Stimulated activated CD4-positive, alpha-beta T cell treated with anti-CD3 and anti-CD28 coated beads, Interleukin-1b, Interleukin-23, amount 100 ng/mL, for 24 hours (primary cell): ENCODE measurements at places on chromosomes 7 and 10.

DNA sequence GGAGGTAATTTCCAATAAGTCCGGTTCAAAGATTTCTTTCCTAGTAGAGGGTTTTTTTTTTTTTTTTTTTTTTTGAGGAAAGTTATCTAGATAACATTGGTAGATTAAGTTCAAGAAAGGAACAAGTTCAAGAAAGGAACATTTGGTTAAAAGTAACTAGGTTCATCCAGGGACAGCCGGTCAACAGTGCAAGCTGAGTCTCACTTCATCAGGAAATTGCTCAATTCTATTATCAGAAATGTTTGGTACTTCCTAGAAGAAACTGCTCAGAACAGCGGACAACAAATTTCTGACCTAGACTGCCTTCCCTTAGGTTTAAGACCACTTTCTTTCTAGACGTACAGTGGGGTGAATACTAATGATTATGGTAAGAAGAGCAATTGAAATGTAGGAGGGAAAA, 3.7 kb upstream of the IL2RA start:
- no peak for DNase-seq

- DNase-seq: no peak
Measured at GRCh38 chr10:96337106-96337505, 21.7 kb downstream of the OPALIN start.

GRCh38 chr10:21022821-21023220, 125.7 kb upstream of the NEBL start:
- no peak for DNase-seq

GRCh38 chr10:74072503-74072902, 74.6 kb downstream of the VCL start:
- DNase-seq: no peak

GRCh38 chr7:40305229-40305628, 170.4 kb downstream of the SUGCT start:
- DNase-seq: no peak

DNA sequence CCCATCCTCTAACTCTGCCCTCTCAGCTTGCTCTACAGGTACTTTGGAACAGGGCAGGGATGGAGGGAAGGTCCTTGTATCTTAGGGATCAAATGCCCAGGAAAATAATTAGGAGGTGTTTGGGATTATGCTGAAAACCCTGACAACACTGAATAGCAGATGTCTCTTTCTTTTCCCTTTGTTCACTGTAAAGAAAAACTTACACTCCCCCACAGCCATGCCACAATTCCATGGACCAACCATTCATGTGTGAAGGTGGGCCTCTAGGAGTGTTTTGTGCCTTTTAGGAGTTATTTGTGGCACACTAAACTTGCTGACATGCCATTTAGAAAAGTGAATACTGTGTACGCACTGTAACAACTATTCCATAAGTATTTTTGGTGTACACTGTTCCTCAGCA, 108.1 kb downstream of the SNX10 start:
- no peak for DNase-seq

DNA sequence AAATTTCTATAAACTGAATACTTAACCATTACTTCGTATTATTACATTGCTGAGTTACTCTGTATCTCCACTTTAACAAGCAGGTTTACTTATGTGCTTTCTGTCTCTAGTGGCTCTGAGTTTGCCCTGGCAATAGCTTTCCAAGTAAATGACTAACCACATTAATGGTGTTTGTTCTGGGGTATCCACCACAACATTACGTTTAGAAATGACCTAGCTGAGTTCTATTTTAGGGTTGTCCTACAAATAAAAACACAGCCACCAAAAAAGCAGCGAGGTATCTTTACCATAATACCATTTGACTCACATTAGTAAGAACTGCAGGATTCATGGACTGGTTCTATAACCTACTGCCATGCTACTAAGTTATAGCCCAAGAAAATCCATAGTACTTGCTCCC, 83.1 kb downstream of the HIBADH start:
- no peak for DNase-seq

- no peak for DNase-seq
Measured at GRCh38 chr10:48199580-48200377, 74.7 kb downstream of the FRMPD2 start.

DNA sequence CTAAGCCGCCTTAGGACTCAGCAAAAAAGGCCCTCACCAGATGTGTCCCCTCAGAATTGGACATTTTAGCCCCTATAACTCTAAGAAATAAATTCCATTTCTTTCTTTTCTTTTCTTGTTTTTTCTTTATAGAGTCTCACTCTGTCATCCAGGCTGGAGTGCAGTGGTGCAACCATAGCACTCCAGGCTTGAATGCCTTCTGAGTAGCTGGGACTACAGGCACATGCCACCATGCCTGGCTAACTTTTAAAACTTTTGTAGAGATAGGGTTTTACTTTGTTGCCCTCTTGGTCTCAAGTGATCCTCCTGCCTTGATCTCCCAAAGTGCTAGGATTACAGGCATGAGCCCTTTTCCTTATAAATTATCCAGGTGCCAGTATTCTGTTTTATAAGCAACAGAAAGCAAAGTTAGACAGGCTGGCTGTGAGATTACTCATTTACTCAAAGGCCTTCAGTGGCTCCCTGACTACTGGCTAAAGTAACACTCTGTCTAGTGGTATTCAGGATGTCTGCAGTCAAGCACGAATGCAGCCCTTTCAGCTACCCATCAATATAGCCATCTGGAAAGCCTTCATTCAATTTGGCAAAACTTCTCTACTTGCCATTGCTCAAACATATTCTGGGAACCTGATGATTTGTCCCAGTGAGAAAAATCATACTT, 128.6 kb downstream of the ICA1 start:
- no peak for DNase-seq

DNA sequence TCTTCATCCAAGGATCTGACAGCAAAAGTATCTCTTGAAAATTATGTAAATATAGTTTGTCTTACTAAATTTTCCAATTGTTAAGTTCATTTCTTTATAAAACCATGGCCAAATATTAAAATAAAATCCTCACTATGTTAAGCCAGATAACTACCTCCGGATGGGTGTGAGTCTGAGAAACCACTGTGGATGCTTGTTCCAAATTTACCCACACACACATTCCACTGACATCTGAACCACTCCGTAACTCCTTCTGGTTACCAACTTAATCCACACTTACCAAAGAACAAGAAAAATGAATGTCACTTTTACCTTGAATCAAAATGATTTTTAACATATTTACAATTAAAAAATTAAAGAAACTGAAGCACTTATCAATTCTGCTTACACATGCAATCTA, 19.7 kb downstream of the CYTH3 start:
- DNase-seq: no peak

GRCh38 chr7:33517191-33517590, 387.8 kb downstream of the BBS9 start:
- no peak for DNase-seq

GRCh38 chr10:131702531-131703356, 198.1 kb upstream of the PPP2R2D start:
- DNase-seq: no peak

GRCh38 chr7:80584778-80585177, 53.7 kb upstream of the CD36 start:
- DNase-seq: no peak

- DNase-seq: no peak
Measured at GRCh38 chr10:76152186-76152585, 720.8 kb downstream of the LRMDA start.

GRCh38 chr7:31093282-31093681, 41.2 kb downstream of the ADCYAP1R1 start:
- no peak for DNase-seq

DNA sequence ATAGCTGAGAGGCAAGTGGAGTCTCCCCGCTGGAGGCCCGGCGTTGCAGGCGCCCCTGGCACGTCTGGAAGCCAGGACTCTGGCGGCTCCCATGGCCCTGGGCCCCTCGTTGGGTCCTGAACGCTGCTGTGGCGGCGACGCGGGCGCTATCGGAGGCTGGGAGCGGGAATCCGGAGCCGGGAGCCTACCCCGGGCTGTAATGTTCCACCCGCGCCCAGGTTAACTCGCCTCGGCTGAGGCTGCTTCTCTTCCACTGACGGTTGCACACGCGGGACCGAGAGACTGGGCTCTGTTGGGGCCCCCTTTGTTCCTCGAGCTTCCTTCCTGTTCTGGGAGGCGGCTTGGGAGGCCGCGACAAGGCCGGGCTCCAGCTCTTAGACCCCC, 1.3 kb upstream of the HOXA5 start:
- DNase-seq: no peak

GRCh38 chr7:94064541-94065191, 60.5 kb upstream of the BET1 start:
- DNase-seq: no peak

GRCh38 chr10:106910666-106911065, 253.8 kb downstream of the SORCS1 start:
- no peak for DNase-seq

DNA sequence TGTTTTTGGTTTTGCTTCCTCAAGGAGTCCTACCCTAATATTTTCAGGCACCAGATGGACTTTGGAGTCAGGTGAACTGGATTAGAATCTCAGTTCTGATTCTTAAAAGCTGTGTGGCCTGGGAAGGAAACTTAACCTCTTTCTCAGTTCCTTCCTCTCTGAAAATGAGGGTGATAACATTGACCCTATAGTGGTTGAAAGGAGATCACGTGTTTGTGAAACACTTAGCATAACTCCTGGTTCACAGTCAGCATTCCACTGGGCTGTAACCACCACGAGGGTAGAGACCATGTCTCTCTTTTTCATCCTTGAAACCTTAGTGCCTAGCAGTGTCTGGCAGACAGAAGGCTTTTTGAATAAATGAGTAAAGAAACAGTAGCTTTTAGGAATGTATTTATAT, 16.7 kb downstream of the LSMEM1 start:
- no peak for DNase-seq

GRCh38 chr10:59148701-59149100, 27.7 kb upstream of the PHYHIPL start:
- DNase-seq: no peak

- DNase-seq: no peak
Measured at GRCh38 chr7:153475239-153475638, 577.0 kb upstream of the DPP6 start.

GRCh38 chr10:69914398-69915214, 112.9 kb downstream of the COL13A1 start:
- peak; percentile 34 for DNase-seq

DNA sequence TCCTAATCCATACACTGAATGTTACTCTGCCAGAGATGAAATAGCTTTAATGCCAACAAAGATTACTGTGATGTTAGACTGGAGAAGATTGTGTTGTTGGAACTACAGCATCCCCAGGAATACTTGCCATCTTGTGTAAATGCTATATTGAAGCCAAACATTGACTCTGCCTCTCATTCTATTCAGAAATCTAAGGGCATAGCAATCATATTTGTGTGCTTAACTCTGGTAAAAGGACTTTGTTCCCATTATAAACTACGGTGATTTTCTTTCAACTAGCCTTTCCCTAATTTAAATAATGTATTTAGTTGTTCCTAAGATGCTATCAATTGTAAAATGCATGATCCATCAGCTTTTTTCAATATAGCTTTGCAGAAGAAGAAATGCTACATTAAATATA, 498.4 kb upstream of the LRRN3 start:
- DNase-seq: no peak

GRCh38 chr10:48934672-48935501, 4.8 kb downstream of the LRRC18 start:
- DNase-seq: no peak

DNA sequence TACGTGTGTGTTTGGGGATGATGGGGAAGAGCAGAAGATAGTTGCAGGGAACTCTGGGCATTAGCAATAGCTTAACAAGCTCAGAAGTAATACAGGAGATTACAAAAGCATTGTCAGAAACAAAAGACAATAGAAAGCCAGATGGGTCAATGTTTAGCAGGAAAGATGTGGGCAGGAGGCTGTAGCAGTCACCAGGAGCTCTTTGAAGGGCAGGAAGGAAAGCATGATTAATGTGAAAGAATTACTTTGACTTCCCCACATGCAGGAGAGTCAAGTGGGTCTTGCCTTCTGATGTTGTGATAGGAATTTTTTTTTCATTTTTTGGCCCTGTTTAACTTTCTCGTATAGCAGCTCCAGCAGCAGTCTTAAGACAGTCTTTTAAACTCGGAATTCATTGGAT, 6.0 kb upstream of the SMNDC1 start:
- DNase-seq: no peak

GRCh38 chr7:4906682-4907081, 23.2 kb upstream of the RADIL start:
- DNase-seq: no peak
